ENCODE measurements at places on chromosomes 7 and 10. TPM values are rescaled to one million over a fixed set of nuclear protein-coding genes. Genes with fewer than 3 reads are reported as not detected.

- no peak for DNase-seq
- H3K36me3 ChIP-seq: no peaks in the 10 kb centered on the region
- H3K4me1 ChIP-seq: peaks cover 22% of the 10 kb centered on the region
- H3K4me3 ChIP-seq: no peak overlapping the region
- peaks cover 11% of the 10 kb centered on the region for H3K27me3 ChIP-seq
Observed at GRCh38 chr10:98296524-98296923, 28.5 kb upstream of the LOXL4 start.

- H3K36me3 ChIP-seq: no peaks in the 10 kb centered on the region
- H3K4me1 ChIP-seq: no peaks in the 10 kb centered on the region
- no peaks in the 10 kb centered on the region for H3K27me3 ChIP-seq
- no peak overlapping the region for H3K4me3 ChIP-seq
- no peak for DNase-seq
- H3K27ac ChIP-seq: no peak overlapping the region
Observed at GRCh38 chr10:105161149-105161548, 520.1 kb downstream of the SORCS3 start.

DNA sequence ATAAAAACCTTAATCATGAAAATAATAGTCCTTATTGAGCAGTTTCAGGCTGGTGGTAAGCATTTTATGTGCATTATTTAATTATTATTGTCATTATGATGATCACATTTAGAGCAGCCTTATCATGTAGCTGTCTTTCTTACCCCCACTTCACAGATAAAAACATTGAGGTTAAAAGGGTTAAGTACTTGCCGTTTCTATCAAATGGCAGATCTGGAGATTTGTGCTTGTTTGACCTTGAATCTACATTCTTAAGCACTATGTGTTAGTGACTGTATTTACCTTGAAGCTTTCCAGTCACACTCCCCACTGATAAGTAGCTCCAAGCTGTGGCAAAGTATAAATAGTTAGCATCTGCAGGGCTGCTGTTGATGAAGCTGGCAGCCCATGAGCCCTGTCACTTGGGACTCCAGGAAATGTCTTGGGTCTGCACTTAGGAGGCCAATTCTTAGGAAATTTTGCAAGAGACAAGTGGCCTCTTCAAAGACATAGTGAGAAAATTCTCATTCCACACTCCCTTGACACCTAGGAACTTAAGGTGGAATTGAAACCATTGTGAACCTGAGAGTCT lies 116.8 kb upstream of the AGR3 start:
- H3K36me3 ChIP-seq: no peaks in the 10 kb centered on the region
- DNase-seq: no peak
- no peak overlapping the region for H3K4me3 ChIP-seq
- no peaks in the 10 kb centered on the region for H3K27me3 ChIP-seq
- peaks cover 15% of the 10 kb centered on the region for H3K4me1 ChIP-seq

GRCh38 chr7:5750031-5750653 lies 31.3 kb downstream of the RNF216 start:
- no peak for DNase-seq
- peaks cover 1% of the 10 kb centered on the region for H3K4me1 ChIP-seq

GRCh38 chr7:95493247-95493646 lies 7.5 kb downstream of the ASB4 start:
- H3K4me1 ChIP-seq: no peaks in the 10 kb centered on the region
- H3K27ac ChIP-seq: no peak overlapping the region
- H3K27me3 ChIP-seq: no peaks in the 10 kb centered on the region
- DNase-seq: no peak
- H3K4me3 ChIP-seq: no peak overlapping the region
- no peaks in the 10 kb centered on the region for H3K36me3 ChIP-seq

GRCh38 chr10:126736142-126736541 lies 65.6 kb upstream of the C10orf90 start:
- no peak overlapping the region for H3K4me3 ChIP-seq
- no peaks in the 10 kb centered on the region for H3K36me3 ChIP-seq
- H3K27me3 ChIP-seq: no peaks in the 10 kb centered on the region
- peaks cover 9% of the 10 kb centered on the region for H3K4me1 ChIP-seq
- no peak overlapping the region for H3K27ac ChIP-seq

DNA sequence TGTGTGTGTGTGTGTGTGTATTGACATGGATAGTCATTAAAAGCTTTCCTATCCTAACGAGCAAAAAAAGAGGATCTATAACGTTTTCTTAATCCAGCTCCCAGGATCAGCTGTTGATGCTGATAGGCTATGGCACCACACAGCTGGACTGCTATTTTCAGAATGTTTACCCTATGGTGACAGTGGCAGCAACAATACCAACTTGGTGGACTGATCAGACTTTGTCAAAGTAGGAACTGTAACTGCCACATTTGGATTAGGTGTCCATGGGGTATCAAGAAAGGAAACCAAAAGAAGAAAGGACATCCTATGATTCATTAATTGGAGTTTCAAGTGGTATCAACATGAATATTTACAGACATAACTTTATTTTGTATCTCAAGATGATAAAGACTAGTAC lies 2.7 kb upstream of the CLEC5A start:
- H3K27ac ChIP-seq: no peak overlapping the region
- no peaks in the 10 kb centered on the region for H3K36me3 ChIP-seq
- H3K4me1 ChIP-seq: no peaks in the 10 kb centered on the region
- no peak overlapping the region for H3K4me3 ChIP-seq

The EVX1 gene
- total RNA-seq: not detected

The DNAH11 gene
- total RNA-seq: 0.59 TPM

Data from heart right ventricle (tissue), 16 donors.